Glomerular endothelial cell (primary cell): ENCODE measurements at places on chromosomes 16 and 17.

GRCh38 chr17:42067371-42068091 lies 17.1 kb upstream of the C17orf113 start:
- DNase-seq = no peak

DNA sequence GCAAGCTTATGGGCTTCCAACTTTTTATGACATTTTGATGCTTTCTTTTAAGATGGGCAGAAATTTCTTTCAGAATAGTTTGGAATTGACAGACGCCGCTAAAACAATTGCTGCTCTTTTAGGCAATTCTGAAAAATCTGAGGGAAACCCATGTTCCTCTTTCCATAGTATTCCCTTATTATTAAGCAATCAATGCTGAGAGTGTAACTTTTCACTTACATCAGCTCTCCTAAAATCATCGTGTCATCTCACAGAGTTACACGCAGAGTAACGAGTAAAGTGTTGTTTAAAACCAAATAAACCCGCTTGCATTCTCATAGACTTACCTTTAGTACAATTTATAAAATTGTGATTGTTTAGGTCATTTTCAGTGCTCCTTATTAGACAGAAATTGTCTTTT lies 150.6 kb downstream of the MAF start:
- DNase-seq = no peak

DNA sequence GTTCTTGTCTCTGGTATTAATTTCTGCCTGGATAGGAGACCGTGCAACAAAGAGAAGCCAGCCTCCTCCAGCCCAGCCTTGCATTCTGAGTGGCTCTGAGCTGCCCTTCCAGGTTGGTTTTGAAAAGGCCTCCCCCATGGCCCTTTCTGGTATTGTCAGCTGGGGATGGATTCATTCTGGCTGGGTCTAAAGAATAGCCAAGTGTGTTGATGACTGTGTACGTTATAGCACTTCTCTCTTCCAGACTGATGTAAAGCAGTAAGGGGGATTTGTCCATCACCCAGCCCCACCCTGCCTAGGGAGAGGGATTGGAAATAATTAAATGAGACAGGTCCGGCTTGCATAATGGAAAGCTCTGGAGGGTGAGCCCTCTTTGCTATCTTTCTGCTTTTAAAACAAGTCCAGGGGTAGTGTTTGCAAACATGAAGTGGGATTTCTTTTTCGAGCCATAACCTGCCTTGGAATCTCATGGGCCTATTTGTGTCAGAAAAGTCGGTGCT lies 146.4 kb downstream of the MSI2 start:
- DNase-seq = no peak

DNA sequence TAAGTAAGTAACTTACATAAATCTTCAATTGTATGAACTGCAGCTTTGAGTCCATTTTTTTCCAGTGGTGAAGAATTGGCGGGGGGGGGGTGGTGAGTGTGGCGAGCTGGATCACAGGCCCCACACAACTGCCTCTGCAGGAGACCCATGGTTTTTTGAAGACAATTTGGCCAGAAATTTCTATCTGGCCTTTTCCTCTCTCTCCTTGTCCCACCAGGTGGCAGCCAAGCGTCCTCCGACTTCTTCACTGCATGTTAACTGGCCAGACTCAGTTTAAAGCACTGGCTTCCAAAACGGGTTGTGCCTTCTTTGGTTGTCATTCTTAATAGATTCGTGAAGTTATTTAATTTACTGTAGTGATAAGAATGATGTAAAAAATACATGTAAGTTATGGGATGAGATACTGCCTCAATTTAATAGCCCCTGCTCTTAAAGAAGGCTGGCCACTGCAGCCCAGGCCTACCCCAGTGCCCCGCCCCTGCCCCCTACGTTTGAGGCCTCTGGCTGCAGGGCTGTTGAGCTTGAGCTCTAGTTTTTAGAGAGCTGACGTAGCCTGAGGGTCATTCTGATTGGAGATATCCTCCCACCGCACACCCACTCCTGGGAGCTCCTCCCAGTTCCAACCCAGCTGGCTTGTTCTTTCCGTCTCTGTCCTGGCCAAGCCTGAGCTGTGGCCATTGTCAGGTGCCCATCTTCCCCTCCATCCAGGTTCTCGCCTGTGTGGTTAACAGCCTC lies 36.4 kb downstream of the AKAP1 start:
- DNase-seq = no peak

DNA sequence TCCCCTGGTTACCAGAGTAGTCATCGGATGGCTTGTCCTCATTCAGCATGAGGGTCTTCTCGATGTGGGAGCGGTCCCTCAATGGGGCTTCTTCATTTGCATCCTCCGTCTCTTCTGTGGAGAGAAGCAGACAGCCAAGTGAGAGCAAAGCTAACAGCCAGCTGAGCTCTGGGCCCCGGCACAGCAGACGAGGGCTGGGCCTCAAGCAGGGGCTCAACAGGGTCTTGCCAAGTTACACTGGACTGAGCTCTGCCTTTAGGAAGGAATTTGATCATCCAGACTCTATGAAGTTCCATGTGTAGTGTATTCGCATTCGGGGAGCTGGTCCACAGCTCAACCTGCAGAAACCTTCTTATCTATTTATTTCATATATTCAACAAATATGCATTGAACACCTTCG lies 37.4 kb downstream of the SRL start:
- DNase-seq = no peak

- DNase-seq = no peak
These were observed 55.4 kb upstream of the DOC2B start for GRCh38 chr17:236641-237405.

DNA sequence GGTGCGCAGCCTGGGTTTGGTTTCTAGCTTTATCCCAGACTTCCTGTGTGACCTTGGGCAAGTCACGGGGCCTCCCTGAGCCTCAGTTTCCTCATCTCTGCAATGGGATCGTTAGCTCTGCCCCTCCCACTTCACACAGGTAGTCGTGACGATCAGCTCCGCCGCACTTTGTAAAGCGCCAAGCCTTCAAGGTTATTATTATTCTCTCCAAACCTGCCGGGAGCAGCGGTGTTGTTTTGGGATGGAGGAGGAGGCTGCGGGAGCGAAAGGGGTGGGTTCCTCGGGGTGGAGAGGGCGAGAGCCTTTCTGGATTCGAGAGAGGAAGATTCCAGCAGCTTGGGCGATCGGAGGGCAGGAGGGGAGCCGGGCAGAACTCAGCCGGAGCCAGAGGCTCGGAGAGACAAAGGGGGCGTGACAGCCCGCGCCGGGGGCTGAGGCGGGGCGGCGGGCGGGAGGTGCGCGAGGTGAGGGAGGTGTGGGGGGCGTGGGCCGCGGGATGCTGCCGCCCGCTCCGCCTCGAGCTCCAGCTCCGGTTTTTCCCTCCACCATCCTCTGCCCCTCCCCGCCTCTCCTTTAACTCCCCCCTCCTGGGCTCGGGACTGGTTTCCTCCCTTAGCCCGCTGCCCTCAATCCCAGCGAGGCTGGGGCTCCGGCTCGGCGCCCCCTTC lies at the start of gene EFNB3:
Gene EFNB3 (plus strand): TSS at position 602 of the 668 bp plus-strand sequence. CDS start 397 bp downstream, outside the sequence.
- DNase-seq = no peak

GRCh38 chr17:49519781-49520180 lies 24.7 kb downstream of the NGFR start:
- no peak for DNase-seq

DNA sequence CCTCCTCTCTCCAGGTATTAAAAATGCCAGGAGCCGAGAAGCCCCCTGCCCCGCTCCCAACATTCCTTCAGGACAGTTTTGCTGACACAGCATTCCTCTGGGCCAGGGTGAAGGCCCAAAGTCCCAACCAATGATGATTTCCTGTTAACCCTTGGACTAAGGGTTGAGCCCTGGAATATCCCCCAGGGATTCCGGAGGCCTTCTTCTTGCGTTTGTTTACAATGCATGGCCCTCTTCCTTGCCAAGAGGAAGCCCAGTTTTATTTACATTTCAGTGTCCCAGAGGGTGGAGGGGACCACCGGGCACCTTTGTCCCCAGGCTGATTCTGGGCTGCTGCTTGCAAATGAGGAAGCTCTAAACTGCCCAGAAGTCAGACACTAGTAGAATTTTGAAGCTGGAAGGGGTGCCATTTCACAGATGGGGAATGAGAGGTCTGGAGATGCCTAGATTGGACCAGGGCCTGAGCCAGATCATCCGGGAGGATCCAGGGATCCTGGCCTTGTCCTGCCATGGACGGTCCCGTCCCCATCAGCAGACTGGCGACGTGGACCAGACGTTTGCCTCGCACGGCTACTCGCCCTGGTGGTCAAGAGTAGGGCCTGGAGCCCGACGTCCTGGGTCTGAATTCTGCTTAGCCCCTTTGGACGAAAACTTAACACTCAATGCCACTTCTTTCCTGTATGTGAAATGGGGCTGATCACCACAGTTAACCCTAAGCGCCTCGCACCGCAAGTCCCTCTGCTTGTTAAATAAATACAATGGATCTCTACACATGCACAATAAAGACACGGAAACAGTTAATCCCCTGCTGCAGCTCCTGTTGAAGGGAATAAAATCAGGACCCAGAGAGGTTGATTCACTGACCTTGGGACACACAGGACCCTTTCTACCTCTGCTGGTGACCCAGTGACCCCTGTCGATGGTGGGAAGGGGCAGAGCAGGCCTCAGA lies 55.6 kb upstream of the CIBAR2 start:
- no peak for DNase-seq

DNA sequence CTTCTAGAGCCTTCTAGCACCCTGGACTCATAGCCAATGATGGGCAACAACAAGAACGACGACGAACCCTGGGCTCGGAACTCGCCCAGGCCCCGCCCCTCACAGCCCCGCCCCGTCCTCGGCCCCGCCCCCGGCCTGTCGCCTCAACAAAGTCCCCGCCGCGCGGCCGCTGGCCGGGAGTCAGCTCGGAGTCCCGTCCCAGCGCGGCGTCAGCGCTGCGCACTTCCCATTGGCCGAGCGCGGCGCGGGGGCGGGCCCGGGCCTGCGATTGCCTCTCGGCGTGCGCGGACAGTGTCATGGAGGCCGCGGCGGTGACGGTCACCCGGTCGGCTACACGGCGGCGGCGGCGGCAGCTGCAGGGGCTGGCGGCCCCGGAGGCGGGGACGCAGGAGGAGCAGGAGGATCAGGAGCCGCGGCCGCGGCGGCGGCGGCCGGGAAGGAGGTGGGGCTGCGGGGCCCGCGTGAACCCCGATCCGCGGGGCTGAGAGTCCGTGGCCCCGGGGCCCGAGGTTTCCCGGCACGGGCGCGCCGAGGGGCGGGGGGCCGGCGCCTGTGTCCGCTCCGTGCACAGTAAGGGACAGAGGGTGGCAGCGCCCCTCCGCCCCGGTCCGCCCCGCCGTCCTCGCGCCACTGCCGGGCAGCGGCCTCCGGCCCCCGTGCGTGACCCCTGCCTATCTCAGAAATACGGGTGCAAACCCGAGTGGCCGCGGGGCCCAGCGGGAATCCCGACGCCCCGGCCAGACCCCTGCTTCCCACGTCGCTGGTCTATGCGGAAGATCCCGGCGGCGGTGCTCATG lies at the start of gene ENGASE:
Gene ENGASE (plus strand): TSS at position 176 of the 797 bp plus-strand sequence. CDS start 121 bp downstream, at position 297.
- DNase-seq = no peak

DNA sequence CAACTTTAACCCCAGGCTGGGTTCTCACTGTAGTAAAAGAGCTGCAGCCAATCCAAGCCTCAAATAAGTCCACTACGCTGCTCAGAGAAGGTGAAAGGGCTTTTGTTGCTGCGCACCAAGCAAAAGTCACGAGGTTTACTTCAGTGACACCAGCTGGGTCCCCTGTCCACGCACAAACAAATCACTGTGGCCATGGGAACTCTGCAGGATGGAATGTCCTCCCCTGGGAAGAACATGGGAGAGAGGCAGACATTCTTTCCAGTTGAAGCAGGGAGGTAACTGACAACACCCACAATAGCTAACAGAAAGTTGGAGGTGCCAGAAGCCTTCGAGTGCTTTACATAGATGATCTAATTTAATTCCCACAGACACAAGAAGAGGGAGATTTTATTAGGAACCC lies 181.9 kb downstream of the PMP22 start:
- no peak for DNase-seq

- peak; percentile 44 for DNase-seq
These were observed 228.5 kb upstream of the PMFBP1 start for GRCh38 chr16:72400257-72401083.

DNA sequence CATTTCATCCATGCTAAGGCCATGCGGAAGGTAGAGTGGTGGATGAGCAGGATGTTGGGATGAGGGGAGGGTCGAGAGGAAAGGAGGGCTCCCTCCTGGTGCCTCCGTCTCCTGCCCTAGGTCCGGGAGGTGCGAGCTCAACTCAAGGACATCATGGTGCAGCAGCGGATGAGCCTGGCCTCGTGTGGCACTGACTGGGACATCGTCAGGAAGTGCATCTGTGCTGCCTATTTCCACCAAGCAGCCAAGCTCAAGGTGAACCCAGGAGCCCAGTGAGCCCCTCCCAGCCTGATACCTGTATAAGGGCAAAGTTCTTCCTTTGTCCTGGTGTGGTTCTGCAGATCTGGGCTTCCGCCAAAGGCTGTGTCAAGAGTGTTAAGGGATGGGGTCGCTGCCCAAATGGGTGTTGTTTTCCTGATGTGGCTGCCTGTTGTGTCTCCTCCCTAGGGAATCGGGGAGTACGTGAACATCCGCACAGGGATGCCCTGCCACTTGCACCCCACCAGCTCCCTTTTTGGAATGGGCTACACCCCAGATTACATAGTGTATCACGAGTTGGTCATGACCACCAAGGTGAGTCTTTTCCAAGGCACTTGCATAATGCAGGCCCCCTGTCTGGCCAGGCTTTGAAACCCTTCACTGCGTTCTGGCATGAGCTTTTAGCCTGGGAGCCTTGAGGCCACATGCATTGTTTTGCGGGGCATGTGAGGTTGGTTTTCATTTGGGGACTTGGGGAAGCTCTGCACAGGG lies 14.9 kb downstream of the DHX38 start:
- no peak for DNase-seq

- DNase-seq = no peak
These were observed 240.3 kb upstream of the IRX3 start for GRCh38 chr16:54526916-54527315.

DNA sequence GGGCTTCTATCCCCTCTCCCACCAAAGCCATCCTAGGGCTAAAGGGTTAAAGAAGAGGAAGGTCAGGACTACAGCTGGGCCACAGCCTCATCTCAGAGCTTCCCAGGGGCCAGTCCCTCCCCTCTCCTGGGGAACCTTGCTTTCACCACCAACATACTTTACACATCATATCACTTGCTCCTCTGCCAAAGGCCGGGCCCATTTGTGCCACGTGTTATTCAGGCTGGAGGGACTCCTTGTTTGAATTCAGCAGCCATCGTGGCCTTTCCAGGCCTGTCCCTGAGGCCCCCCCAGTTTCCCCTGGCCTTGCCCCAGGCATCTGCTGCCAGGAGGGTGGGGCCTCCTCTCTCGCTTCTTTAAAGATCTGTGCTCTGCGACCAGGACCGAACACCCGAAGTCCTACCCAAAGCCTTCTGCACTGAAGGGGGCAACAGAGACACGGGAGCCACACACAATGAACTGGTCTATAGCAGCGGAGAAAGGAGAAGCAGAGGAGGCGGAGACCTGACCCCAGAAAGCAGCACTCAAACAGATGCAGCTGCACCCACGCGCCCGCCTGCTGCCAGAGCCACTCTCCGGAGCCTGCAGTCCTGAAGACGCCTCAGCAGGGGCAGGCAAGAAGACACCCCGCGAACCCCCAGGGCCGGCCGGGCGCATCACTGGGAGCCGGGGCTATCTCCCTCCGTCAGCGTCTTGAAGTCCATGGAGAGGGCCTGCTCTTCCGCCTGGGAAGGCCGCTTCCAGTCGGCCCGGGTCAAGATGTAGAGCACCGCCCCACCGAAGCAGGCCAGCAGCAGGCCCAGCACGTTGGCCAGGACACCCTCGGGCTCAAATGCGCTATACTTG lies 12.1 kb downstream of the CYB561 start:
- no peak for DNase-seq

- DNase-seq = no peak
These were observed 206.8 kb downstream of the PRKCA start for GRCh38 chr17:66508896-66509844.
